ENCODE measurements at places on chromosomes 6 and 20. TPM values are rescaled to one million over a fixed set of nuclear protein-coding genes. Genes with fewer than 3 reads are reported as not detected.

- DNase-seq, result no peak
Measured at GRCh38 chr20:63432577-63433325, 39.7 kb downstream of the KCNQ2 start.

- no peak for DNase-seq
Measured at GRCh38 chr6:119683031-119683430, 333.5 kb upstream of the MAN1A1 start.

- DNase-seq, result no peak
Measured at GRCh38 chr6:134739299-134740026, 210.4 kb downstream of the ALDH8A1 start.

DNA sequence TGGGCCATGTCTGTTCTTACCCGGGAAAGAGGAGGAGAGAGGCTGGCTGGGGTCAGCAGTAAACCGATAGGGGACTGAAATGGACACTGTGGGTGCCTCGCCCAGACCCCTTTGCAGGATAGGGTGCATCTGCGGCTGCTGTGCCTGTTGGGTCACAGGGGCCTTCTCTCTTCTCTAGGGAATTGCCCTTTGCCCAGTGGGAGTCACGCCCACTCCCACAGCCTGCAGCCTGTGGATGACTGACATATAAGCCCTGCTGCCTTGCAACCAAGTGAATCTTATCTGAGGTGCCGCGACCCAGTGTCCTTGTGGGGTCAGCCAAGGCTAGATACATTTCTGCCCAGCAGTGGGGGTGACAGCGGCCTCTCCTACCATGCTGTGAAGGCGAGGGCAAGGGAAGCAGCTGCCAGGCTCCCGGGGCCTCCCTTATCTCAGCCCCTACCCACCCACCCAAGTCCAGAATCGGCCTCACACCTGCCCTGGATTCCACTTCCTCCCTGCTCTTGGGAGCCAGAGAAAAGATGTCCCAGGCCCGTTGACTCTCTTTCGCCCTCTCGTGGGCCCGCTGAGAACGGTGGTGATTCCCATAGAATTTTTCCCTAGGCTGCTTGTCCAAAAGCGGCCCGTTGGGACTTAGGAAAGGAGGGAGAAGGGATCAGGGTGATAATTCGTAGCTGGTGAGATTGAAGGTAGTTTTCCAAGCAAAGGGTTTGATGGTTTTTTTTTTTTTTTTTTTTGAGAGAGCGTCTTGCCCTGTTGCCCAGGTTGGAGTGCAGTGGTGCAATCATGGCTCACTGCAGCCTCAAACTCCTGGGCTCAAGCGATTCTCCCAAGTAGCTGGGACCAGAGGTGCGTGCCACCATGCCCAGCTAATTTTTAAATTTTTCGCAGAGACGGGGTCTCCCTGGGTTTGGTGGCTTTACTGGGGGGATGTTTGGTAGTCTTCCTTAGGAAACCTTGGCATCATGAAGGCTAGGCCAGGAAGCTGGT, 76.4 kb upstream of the RNF24 start:
- peak; percentile 68 for DNase-seq

GRCh38 chr6:85421972-85422371, 27.9 kb upstream of the NT5E start:
- no peak for DNase-seq

GRCh38 chr6:22081709-22082108, 215.1 kb downstream of the PRL start:
- no peak for DNase-seq

- no peak for DNase-seq
Measured at GRCh38 chr6:20246125-20246524, 33.9 kb upstream of the MBOAT1 start.

DNA sequence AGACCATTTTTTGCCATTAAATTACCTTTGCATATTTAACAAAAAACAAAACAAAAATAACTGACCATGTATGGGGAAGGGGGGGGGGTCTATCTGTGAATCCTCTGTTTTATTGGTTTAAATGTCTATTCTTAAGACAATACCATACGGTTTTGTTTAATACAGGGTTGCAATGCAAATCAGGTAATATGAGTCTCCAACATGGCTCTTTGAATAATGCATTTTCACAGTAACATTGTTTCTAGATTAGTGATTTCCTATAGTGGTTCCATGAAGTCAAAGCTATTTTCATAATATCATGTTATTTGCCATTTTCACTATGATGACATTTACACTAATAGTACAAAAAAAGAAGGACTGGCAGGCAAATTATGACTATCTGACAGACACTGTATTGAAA, 64.7 kb upstream of the LYRM2 start:
- DNase-seq, result no peak

- DNase-seq, result no peak
Measured at GRCh38 chr20:6940048-6940447, 172.6 kb downstream of the BMP2 start.

DNA sequence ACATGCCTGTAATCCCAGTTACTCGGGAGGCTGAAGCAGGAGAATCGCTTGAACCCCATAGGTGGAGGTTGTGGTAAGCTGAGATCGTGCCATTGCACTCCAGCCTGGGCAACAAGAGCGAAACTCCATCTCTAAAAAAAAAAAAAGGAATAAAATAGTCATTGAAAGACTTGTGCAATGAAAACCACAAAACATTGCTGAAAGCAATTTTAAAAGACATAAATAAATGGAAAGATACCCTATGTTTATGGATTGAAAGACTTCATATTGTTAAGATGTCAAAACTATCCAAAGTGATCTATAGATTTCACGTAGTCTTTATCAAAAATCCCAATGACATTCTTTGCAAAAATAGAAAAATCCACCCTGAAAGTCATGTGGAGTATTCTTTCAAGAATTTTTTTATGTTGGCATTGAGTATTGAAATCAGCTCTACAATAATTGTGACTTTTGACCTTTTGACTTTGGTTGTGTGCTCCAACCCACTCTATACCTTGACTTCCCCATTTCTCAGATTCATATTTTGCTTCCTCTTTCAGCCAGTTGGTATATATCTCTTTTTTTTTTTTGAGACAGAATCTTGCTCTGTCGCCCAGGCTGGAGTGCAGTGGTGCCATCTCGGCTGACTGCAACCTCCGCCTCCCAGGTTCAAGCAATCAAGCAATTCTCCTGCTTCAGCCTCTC, 45.5 kb upstream of the SLC23A2 start:
- DNase-seq, result no peak

GRCh38 chr6:158584236-158584651, 24.4 kb downstream of the TMEM181 start:
- DNase-seq, result no peak

- DNase-seq, result no peak
Measured at GRCh38 chr6:160247457-160247883, 11.2 kb downstream of the SLC22A2 start.

DNA sequence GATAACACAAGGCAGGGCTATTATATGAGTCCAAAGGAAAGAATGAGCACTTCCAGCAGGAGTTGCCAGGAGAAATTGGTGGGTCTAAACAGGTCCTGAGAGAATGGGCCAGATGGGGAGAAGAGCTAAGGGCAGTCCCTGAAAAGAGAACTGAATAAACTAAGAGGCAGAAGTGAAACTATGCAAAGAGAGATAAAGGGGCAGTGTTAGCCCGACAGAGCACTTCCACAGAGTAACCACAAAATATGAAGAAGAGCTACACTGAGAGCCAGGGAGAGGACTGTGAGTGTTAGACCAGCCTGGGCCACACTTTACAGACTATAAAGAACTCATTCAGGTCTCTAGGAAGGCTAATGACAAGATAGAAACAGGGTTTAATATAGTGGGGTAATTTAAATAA, 43.8 kb downstream of the RALGAPA2 start:
- no peak for DNase-seq

- DNase-seq, result peak; percentile 39
Measured at GRCh38 chr6:130322673-130323268, 43.0 kb upstream of the TMEM200A start.

HDAC2 gene
- 59.9 TPM for total RNA-seq

ACOT13 gene
- 51.1 TPM for total RNA-seq

FILIP1 gene
- total RNA-seq, result 0.98 TPM

MDFI gene
- total RNA-seq, result 1.1 TPM

TMEM14C gene
- total RNA-seq, result 77.2 TPM

TRPC4AP gene
- 60.6 TPM for total RNA-seq

TGM6 gene
- not detected for total RNA-seq

LY6G6F gene
- not detected for total RNA-seq

NEDD9 gene
- total RNA-seq, result 58.9 TPM

ANKEF1 gene
- total RNA-seq, result 6.3 TPM

LHFPL5 gene
- not detected for total RNA-seq

ERVFRD-1 gene
- total RNA-seq, result 0.09 TPM

NR2E1 gene
- total RNA-seq, result not detected

BPI gene
- total RNA-seq, result not detected

BLCAP gene
- total RNA-seq, result 104 TPM
